ENCODE measurements at places on chromosomes 16 and 17.
A peak's percentile ranks its signal among the peaks of the same experiment; 100 is the strongest.

GRCh38 chr17:65227637-65228036 lies 90.5 kb downstream of the RGS9 start:
- DNase-seq = no peak

GRCh38 chr17:7072406-7072805 lies 7.6 kb downstream of the CLEC10A start:
- no peak for DNase-seq

DNA sequence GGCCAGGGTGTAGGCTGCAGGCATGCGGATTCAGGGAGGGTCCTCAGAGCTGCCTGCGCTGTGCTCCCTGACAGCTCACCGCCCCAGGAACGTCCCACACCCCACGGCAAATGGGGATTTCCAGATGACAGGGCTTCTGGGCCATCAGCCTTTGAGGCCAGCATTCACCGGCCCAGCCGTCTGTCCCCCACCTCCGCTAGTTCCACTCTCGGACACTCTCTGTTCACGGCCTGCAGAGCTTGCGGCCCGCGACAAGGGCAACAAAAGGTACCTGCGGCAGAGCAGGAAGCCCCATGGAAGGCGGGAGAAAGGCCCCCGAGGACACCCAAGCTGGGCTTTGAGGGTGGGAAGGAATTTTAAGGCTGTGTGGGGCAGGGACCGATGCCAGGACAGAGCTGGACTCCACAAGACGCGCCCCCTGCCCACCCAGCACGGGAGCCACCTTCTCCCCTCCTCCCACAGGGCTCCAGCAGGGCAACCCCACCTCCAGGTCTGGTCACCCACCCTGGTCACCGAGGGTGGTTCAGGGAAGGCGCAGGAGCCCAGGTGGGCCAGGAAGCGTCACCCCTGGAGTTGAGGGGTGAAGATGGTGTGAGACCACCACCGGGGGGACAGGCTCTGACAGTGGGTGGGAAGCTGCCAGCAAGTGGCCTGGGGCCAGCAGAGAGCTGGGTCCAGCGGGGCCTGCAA lies 5.6 kb upstream of the CYBA start:
- no peak for DNase-seq

DNA sequence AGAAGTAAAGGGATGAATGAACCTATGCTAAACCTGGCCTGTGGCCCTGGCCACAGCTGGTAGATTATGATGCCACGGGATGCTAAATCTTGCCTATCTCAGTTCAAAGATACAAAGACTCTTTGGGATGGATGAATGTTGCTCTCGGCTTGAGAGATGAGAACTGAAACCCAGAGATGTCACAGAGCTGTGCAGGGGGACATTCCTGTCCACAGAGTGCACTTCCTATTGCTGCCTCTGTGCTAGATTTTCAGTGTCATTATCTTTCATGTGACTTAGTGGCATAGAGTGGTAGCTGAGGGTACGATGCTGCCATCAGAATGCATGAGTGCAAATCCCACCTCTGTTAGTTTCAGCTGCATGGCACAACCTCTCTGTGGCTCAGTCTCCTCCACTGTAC lies 2.3 kb upstream of the MT1M start:
- DNase-seq = no peak

GRCh38 chr17:8672326-8672725 lies 41.8 kb upstream of the MYH10 start:
- no peak for DNase-seq

DNA sequence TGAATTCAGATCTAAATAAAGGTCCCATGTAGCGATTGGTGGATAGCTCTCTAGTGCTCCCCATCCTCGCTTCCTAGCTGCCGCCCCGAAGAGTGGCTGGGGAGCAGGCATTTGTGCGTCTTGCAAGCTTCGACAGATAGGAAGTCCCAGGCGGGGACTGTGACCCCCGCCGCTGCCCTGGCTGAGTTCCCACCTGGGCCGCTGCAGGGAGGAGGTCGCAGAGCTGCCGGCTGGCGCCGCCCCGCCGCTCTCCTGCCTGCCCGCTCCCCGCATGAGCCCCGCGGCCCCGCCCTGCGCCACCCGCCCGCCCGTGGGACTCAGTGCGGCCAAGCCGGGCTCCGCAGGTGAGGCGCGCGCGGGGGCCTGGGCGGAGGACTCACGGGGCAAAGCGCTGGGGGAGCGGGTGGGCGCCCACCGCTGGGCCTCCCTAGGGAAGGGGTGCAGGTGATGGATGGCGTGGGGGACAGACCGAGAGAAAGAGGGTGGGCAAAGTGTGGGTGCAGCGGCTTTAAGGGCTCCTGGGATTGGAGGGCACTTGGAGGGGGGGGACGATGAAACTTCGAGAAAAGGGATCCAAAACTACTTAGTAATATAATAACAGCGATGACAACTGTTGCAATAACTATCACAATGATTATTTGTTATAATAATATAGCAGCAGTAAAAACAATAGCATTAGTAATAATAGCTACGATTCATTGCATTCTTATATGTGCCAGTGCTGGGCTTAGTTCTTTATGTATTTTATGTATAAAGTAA lies at the start of gene OTOA:
Gene OTOA, plus strand, starts transcription at position 80 of the 759 bp plus-strand sequence. CDS start 14,547 bp downstream, outside the sequence.
- no peak for DNase-seq

GRCh38 chr17:34997355-34997862 lies 17.1 kb downstream of the LIG3 start:
- DNase-seq = peak; percentile 91

DNA sequence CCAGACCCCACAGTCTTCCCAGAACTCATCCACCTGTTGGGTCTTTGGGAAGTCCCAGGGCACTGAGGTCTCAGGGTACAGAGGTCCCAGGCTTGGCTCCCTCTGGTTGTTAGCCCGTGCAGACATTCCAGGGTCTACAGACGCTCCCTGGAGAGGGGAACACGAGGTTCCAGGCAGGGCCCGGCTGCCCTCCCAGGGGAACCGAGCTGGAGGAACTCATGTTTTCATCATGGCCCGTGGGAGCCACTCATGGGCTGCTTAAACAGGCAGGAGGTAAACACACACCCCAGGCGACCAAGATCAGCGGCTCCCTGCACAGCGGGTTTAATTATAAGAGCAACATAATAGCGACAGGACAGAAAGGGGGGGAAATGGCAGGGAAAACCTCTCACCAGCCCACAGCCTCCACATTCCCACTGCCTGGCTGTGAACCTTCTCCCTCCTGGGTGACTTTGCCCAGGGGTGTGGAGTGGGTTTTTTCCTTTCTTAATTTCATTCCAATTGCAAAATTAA lies 36.5 kb downstream of the TRARG1 start:
- DNase-seq = no peak

DNA sequence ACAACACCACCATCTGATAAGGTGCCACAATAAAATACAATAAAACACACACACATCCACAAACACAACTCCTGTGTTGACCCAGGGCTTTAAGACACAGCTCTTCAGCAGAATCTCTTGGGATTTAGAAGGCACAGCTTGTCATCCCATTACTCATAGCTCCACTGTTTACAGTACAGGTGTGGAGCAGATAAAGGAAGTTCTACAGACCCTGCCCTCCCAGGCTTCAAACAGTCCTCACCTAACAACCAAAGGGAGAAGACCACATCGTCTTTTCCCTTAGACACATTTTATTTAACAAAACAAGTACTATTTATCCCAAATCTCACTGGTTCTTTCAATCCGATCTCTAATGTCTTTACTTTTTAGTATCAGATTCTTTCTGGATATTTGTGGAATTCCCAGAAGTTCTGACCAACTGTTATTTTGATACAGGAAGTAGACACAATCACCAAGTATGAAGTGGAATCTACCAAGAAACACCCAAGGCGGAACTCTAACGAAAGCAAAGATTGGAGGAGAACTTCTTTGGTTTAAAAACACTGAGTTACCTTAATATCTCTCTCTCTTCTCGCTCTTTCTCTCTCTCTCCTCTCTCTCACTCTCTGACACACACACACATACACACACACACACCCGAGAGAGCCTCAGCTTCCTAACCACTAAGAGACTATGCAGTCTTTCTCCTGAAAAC lies 46.1 kb downstream of the CYTH1 start:
- no peak for DNase-seq

DNA sequence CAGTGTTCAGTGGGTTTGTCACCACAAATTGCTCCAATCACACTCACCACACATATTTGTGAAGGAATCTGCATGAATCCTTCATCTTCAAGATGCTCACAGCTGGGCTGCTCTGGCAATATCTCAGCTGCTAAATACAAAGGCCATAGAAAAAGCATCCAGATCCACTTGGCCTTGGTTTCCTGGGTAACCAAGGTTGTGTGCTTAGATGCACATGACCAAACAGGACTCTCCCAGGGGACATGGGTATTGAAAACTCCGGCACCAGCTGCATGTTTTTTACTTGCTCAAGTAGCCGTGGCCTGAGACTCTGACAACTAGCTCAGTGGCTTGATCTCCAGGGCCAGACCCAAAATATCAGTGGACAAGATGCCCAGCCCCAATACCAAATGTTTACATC lies 131.3 kb downstream of the CBLN1 start:
- no peak for DNase-seq

GRCh38 chr17:48671697-48672171 lies 45.6 kb upstream of the HOXB9 start:
- DNase-seq = peak; percentile 91

- DNase-seq = no peak
Measured at GRCh38 chr16:85436207-85436606, 176.9 kb upstream of the GSE1 start.

GRCh38 chr16:66984892-66985311 lies 3.5 kb upstream of the CES4A start:
- no peak for DNase-seq

GRCh38 chr17:59178266-59178985 lies 22.9 kb downstream of the PRR11 start:
- DNase-seq = no peak

All from sigmoid colon (tissue), 7 donors.